Tongue (tissue), 3 donors: ENCODE measurements at places on chromosomes 6 and 20. TPM values are rescaled to one million over a fixed set of nuclear protein-coding genes. Genes with fewer than 3 reads are reported as not detected.

The GSTA2 gene
- total RNA-seq, result not detected

The GGTLC1 gene
- not detected for total RNA-seq

The SLA2 gene
- 0.21 TPM for total RNA-seq

The CMTR1 gene
- 41.0 TPM for total RNA-seq

The SLC17A9 gene
- 2.3 TPM for total RNA-seq

The MARCKS gene
- total RNA-seq, result 127 TPM

The CCN5 gene
- 0.62 TPM for total RNA-seq

The NR2E1 gene
- not detected for total RNA-seq

The SIGLEC1 gene
- total RNA-seq, result 2.2 TPM

The BPIFB2 gene
- total RNA-seq, result 54.9 TPM

The OLIG3 gene
- total RNA-seq, result not detected

The FABP7 gene
- 4.8 TPM for total RNA-seq

The BEND6 gene
- 4.9 TPM for total RNA-seq

The SRMS gene
- not detected for total RNA-seq

The FUT9 gene
- total RNA-seq, result under 0.01 TPM
